Adrenal gland (tissue), 19 donors: ENCODE measurements at places on chromosomes 3 and 15. TPM values are rescaled to one million over a fixed set of nuclear protein-coding genes. Genes with fewer than 3 reads are reported as not detected.

SLC6A11 gene
- 0.08 TPM for polyA plus RNA-seq

DNA sequence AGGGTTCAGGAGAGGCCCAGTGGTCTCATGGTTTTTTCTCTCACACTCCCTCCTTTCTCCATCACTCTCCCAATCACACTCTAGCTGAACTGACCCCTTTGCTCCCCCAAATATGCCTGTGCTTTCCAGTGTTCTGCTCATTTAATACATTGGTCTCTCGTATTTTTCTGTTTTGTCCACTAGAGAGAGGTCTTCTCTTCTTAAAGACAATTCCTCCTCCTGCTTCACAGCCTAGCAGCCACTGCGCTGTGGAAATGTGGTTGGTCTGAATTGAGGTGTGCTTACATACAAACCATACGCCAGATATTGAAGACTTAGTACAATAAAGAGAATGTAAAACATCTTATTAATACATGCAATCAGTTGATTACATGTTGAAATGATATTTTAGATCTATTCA is 60.6 kb upstream of the XCR1 start:
- no peak for DNase-seq

VEPH1 gene
- polyA plus RNA-seq, result 25.8 TPM

GRCh38 chr15:64583983-64584382 is 123.6 kb downstream of the ZNF609 start:
- DNase-seq, result no peak

- no peak for DNase-seq
Measured at GRCh38 chr3:49461443-49462171, 8.5 kb upstream of the DAG1 start.

DNA sequence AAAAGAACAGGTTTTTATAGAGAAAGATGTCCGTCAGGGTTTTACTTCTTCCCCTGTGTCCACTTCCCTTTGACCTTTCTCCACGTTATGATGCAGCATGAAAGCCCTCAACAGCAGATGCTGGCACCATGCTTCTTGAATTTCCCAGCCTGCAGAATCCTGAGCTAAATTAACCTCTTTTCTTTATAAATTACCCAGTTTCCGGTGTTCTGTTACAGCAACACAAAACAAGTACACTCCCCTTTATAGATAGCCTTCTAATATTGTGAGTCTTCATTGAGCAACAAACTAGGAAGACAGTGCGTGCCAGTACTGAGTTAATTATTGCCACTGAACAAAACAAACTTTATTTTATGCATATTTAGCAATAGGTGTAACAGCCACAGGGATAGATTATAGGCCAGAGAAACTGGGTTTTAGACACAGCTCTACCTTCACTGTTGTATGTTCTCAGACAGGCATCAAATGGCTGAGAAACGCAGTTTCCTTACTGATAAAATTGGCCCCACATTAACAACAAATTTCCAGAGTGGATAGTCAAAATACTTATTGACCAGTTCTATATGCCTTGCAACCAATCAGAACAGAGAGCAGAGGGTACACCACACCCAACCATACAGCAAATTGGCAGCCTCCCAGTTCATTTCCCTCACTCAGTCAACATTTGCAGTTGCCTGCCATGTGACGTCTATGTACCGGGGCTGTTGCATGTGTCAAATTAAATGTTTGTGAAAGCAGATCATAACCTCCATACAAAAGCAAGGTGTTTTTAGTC is 14.4 kb upstream of the TBL1XR1 start:
- no peak for DNase-seq

DNA sequence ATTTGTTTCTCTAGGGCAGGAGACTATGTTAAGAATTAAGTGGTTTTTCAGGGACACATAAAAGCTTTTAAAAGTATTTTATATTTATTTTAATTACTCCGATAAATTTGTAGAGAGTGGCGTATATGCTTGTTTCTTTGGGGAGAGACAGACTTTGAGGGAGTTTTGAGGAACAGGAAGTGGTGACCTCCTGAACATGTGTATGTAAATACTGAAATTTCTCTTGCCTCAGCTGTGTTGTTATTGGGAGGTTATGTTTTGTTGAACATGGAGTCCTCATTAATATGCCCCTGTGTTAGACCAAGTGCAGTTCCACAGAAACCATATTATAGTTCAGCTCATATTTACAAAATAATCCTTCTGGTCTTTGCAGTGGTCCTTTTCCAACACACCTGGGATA is 41.8 kb upstream of the UTS2B start:
- DNase-seq, result no peak

DNA sequence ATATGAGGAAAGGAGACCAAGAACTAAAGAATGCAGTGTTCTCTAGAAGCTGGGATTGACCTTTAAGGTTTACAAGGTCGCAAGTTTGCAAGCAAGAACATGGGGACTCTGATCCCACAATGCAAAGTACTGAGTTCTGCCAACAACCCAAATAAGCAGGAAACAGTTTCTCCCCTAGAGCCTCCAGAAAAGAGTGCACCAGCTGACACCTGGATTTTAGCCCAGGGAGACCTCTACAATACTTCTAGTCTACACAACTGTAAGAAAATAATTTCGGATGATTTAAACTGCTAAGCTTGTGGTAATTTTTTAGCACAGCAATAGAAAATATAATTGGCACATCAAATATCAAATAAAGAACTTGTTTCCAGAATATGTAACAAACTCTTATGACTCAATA is 46.4 kb downstream of the EHHADH start:
- DNase-seq, result no peak

UBAP1L gene
- polyA plus RNA-seq, result 34.9 TPM

- DNase-seq, result no peak
Measured at GRCh38 chr15:69693059-69693458, 240.4 kb downstream of the RPLP1 start.

DNA sequence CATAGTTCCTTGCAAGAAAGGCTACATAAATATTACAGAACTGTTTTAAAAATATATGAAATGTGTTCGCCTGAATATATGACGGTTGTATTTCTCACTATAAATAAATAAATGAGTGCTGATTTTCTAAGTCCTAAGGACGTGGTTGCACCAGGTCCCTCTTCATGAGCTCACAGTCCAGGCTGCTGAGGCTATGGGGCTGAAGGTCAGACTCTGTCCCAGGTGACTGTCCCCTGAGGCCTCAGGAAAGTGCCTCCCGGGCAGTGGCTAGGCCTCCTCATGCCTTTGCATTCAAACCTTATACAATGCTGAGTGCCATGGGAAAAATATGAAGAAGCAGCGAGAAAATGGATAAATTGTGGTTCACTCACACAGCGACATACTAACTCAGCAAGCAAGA is 43.5 kb upstream of the SSR3 start:
- DNase-seq, result no peak

DNA sequence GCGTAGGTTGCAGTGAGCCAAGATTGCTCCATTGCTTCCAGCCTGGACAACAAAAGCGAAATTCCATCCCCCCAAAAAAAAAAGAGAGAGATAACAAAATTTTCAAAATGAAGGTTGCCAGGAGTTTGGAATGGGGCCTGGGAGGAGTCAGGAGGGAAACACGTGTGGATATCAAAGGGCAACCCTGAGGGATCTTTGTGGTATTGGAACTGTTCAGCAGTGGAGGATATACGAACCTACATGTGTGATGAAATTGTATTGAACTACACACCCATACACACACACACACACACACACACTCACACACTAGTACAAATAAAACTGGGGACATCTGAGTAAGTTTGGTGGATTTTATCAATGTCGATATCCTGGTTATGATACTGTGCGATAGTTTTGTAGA is 61.8 kb downstream of the RBPMS2 start:
- no peak for DNase-seq
